ENCODE measurements at places on chromosomes 2 and 18.

- DNase-seq = no peak
These were observed 44.7 kb upstream of the RAB31 start for GRCh38 chr18:9663377-9663776.

GRCh38 chr18:74589021-74589420 is 8.6 kb upstream of the ZNF407 start:
- DNase-seq = no peak

- DNase-seq = no peak
These were observed 14.0 kb downstream of the CDC42EP3 start for GRCh38 chr2:37657471-37657870.

- DNase-seq = no peak
These were observed 24.0 kb upstream of the ATG16L1 start for GRCh38 chr2:233227346-233227978.

GRCh38 chr18:49503931-49504330 is 16.9 kb upstream of the C18orf32 start:
- no peak for DNase-seq

DNA sequence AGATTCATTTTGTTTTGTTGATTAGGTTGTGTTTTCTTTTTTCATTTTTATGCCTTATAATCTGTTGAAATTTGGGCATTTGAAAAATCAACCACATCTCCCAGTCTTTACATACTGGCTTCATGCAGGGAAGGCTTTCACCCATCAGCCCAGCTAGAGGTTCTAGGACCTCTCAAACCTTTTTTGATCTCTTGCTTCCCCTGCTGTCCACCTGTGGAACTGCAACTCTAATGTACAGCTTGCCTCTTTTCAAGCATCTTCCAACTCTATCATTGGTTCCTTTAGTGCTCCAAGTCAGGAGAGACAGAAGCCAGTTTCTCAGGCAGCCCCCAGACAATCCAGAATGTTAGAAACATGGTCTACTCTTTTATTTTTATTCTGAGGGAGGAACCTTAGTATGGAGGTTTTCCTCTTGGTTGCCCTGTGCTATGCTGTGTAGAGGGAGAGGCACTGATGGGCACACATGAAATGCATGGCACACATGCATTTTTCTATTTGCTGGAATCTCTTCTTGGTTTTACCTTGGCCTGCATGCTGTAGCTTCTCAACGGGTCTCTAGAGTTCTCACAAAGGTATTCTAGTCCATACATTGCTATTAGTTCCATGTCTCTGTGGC is 107.2 kb upstream of the L3MBTL4 start:
- no peak for DNase-seq

DNA sequence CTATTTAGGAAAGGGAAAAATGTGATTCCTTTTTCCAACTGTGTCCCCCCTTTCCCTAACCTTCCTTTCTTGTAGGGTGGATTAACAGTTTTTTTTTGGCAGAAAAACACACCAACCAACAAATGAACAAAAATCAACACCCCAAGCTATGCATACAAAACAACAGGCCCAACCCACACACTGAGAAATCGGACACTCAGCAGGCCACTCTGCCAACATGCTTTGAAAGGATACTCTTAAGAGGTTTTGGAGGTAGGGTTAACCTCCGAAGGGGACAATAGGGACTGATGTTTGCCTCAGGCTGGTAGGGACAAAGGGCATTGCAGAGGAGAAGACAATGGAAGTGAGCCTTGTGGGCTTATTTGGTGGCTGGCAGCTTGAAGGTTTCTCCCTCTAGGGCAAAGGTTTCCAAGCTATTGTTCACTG is 33.1 kb upstream of the POLE4 start:
- DNase-seq = no peak

DNA sequence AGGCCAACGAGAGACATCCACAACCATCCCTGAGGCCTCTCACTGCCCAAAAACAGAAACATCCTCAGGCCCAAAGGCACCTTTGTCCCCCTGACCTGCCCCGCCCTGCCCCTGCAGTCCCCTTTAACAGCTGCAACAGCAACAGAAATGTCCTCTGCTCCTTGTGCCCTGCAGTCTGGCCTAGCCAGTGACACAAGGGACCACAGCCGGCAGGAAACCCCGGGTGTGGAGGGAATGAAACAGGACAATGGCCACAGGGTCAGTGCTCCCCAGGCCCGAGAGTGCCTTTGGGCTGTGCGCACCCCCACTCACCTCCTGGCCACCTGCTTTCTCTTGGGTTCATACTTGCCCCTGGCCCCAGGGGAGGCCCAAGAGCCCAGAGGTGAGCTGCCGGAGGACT is 35.6 kb downstream of the SNED1 start:
- no peak for DNase-seq

DNA sequence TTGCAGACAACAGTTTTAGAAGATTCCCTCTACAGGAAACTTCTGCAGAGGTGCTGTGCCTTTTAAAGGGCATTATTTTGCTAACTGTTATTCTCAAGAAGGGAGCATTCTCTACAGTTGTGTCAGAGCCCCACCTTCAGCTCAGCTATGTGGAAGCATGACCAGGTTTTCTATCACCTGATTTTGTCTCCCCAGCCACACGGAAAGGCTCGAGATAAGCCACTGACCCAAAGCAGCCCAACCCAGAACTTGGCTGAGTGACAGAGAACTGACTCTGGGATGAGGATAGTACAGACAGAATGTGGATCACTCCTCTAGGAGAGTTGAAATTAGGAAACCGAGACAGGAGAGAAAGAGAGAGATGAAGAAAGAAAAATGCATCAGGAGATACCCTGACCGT is 10.7 kb downstream of the COL4A4 start:
- DNase-seq = no peak

GRCh38 chr2:228103379-228103778 is 78.1 kb downstream of the SPHKAP start:
- DNase-seq = no peak

- DNase-seq = no peak
These were observed 716 bp downstream of the CALCRL start for GRCh38 chr2:187447336-187447735.

- no peak for DNase-seq
These were observed 706.5 kb upstream of the FAM98A start for GRCh38 chr2:34305587-34305986.
